Activated CD4-positive, alpha-beta T cell treated with anti-CD3 and anti-CD28 coated beads for 24 hours (primary cell): ENCODE measurements at places on chromosomes 1 and 21.

- no peak for DNase-seq
These were observed 1.2 kb downstream of the WNT4 start for GRCh38 chr1:22141554-22142314.

DNA sequence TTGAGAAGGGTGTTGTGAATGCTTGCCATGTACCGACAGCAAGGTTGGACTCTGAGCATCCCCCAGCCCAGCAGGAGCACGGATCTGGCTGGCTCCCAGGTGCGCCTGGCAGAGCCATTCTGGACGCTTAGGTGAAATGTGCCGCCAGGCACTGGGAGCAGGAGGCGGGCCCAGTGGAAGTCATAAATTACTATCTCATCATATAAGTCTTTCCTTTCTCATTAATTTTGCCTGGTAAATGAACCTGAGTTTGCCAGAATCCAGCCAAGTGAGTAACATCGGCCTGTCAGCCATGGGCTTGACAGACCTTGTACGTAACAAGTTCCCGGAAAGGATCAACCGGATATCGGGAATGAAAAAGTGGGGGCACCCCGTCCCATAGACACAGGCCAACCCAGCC lies 179.5 kb upstream of the ARHGEF16 start:
- DNase-seq, result no peak

DNA sequence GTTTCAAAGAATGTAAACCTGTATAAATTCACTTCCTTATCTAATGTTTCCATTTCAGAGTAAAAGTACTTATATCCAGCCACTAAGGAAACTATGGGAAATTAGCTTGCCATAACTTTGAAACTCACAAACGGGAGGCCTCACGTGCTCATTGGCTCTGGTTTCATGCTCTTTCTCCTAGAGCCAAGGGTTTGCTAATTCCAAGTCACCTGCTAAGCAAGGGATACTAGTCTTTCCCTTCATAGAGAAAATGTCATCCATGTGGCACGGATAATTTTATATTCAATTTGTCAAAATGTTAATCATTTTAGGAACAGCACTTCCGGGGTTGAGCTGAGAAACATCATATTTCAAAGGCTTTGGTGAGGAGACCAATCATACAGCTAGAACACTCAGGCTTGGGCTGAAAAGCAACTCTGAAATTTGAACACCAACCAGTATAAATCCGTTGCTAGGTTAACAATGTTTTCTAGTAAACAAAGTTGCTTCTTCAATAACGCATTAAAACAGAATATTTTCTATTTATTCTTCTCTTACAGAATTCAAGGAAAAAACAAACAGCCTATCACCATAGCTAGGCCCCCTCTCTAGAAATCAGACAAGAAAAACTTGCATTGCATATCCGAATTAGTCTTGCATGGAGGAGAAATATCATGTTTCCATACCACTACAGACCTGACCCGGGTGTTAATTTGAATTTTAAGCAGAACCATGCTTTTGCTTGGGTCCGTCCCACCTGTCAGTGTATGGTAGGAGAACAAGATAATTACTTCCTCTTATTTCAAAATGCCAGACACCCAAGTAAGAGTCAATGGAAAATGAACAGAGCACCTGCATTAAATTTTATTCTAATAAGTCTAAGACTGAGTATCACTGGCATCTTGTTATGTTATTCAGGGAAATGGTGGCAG lies 196.1 kb upstream of the ESRRG start:
- DNase-seq, result no peak

- DNase-seq, result no peak
These were observed 493.0 kb upstream of the PLXNA2 start for GRCh38 chr1:208737161-208737560.

DNA sequence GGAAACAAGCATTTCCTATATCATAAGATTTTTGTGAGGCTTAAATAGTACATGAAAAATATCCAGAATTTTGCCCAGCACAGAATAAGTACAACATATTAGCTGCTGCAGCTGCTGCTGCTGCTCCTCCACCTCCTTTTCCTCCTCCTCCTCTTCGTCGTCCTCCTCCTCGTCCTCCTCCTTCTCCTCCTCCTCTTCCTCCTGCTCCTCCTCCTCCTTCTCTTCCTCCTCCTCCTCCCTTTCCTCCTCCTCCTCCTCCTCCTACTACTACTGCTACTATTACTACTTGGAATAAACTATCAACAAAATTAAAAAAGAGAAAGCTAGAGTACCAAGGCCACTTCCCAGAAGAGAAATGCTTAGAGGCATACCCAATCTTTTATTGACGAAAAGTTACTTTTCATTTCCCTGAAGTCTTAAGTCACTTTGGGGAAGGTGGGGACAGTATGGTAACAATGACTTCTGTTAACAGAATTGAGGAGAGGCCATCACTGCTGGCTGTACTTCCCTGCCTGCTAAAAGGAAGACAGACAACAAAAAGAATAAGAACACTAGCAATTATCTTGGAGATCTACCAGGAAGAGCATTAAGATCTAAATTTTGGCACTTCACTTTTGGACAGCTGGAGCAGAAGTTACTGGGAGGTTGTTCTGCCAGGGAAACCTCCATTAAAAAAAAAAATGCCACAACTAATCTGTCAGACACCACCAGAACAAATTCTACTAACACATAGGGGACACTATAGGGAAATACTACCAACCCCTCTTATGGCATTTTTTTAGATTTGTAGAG lies 7.1 kb downstream of the DENND1B start:
- no peak for DNase-seq

- DNase-seq, result no peak
These were observed 62.1 kb downstream of the MEF2D start for GRCh38 chr1:156438278-156438987.

- no peak for DNase-seq
These were observed 149.9 kb downstream of the ZNF326 start for GRCh38 chr1:90144820-90145219.

DNA sequence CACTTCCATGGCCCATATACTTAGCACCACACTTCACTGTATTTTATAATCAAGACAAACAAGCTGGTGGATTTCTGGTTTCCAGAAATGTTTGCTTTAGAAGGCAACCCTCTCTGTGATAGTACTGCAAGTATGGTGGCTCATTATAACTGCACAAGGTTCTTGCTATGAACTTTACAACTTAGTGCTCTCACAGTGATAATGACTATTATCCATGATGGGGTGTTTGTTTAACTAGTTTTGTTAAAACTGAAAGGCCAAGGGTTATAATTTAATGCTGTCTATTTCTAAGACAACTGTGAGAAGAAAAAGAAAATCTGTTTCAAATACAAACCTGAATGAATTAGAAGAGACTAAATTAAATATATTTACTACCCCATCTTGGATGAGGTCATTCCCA lies 903.2 kb downstream of the ADGRL2 start:
- no peak for DNase-seq

GRCh38 chr1:182309631-182310351 lies 81.8 kb downstream of the GLUL start:
- DNase-seq, result no peak

GRCh38 chr1:167526667-167527383 lies 8.5 kb upstream of the CD247 start:
- no peak for DNase-seq

- DNase-seq, result no peak
These were observed 158.3 kb downstream of the TOMM20 start for GRCh38 chr1:234970401-234970730.

GRCh38 chr1:205488074-205488723 lies 16.3 kb upstream of the CDK18 start:
- peak; percentile 31 for DNase-seq

DNA sequence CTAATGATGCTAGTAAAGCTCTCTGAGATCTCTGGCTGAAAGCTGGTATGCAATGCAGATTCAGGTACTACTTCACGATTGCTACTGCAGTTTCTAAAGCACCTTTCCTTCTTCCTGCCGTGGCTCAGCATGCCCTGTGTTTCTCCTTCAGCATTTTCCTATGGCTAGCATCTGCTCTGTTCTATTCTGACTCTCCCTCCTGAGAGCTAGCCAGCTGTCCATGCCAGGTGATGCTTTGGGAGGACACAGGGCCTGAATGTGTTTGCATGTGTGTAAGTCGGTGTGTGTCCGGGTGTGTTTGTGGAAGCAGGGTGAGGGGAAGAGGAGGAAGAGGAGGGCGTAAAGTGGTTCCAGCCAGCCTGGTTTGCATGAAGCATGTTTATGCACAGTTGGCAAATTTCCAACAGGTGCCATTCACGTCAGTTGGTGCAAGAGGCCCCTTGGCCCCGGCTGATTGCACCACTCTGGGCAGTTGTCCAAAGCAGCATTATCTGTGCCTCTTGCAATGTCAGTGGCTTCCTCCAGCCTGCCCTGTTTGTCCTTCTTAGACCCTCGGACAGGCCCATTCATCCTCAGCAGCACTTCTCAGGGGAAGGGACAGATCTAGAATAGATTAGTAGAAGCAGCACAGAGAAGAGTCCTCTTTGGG lies 433.3 kb downstream of the DISC1 start:
- no peak for DNase-seq

- no peak for DNase-seq
These were observed 82.8 kb upstream of the CD34 start for GRCh38 chr1:207993477-207994445.

GRCh38 chr1:216807696-216808095 lies 84.5 kb upstream of the ESRRG start:
- DNase-seq, result no peak

- no peak for DNase-seq
These were observed 201.5 kb upstream of the C1orf174 start for GRCh38 chr1:4101459-4102161.

DNA sequence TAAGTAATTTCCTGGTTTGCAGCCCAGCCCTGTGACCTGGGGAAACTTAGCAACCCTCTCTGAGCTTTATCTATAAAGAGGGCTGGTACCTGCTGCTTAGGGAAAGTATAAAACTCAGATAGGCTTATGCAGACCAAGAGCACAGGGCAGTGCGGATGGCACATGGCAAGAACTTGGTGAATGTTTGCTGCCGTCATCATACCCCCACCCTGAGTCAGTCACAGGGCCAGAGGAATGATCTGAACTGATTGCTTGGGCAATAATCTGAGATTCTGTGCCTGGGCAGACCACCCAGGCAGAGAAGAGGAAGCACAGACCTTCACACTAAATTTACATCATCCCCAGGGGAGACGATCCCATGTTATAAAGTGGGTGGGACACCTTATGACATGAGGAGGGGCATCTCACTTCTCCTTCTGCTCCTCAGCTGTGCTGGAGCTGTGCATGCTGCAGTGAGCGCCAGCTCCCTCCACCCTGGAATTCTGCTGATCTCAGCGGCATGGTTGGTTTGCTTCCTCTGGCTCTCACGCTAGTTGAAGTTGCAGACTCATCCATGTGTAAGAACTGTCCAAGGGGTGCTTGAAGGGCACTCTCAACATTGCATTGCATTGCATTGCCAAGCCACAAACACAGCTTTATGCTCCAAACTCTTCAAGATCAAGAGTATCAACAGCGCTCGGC lies 197.1 kb downstream of the AJAP1 start:
- DNase-seq, result no peak

- no peak for DNase-seq
These were observed 25.4 kb downstream of the DMAP1 start for GRCh38 chr1:44238660-44239059.

GRCh38 chr1:221886743-221887414 lies 145.0 kb upstream of the DUSP10 start:
- DNase-seq, result no peak

DNA sequence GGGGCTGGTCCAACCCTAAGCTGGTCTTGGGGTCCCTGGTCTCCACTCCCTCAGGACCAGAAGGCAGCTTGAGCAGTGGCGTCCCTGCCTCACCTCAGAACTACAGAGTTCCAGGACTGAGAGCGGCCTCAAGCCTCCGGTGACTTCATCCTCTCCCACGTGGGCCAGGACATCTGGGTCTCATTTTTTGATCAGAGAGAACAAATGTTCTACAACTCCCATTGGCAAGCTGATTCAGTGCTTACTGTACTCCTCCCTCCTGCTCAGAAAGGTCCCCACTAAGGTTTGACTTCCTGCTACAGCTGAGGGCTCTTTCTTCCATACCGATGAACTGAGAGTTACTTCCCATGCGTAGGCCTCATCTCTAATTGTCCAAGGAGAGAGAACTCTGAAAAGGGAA lies 78.5 kb downstream of the PLXNA2 start:
- DNase-seq, result no peak

DNA sequence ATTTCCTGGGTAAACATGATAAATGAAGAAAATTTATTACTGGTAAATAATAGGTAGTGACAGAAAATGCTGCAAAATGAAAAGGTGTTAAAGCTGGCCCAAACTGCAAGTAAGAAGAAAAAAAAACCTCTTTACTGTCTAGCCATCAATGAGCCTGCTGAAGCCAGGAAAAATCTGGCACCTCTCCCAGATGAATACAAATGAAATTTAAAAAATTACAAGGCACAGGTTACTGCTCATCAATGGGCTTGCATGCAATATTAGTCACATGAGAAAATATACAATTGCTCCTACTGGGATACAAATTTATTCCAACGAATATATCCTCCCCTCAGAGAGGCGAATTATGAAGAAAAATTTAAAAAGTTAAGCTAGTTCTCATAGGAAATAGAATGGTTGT lies 1422.5 kb downstream of the KCNT2 start:
- no peak for DNase-seq

DNA sequence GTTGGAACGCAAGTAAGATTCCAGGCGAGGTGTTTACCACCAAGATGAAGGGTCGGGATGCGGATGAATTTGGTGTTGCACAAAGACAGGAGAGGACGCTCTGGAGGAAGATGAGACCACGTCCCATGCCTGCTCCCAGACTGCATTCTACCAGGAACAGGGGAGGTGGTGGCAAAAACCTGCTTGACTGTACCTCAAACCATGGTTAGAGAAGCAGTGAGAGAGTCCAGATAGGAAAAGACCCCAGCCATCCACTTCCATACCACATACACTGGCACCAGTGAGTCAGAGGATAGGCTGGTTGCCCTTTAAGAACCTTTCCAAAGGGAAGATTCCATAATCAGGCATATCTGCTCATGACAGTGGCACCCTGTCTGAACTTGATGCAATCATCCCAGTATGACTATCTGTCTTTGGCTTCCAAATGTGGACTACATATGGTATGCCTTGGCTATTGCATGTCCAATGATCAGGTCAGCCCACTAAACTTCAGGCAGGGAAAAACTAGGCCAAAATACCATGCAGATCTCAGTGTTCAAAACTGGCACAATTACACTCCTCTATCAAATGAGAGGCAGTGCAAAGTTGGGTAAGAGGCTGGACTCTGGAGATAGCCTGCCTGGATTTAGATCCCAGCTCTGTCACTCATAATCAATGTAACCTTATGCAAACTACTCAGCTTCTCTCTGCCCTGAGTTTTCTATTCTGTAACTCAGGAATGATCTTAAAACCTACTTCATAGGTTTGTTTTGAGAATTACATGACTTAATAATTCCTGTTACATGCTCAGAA lies 20.6 kb downstream of the NPR1 start:
- no peak for DNase-seq

GRCh38 chr21:44766818-44767354 lies 34.7 kb downstream of the UBE2G2 start:
- no peak for DNase-seq

GRCh38 chr1:117652421-117652820 lies 46.6 kb downstream of the TENT5C start:
- no peak for DNase-seq

GRCh38 chr1:81230983-81231728 lies 569.6 kb upstream of the ADGRL2 start:
- no peak for DNase-seq

- DNase-seq, result no peak
These were observed 82.6 kb downstream of the MAB21L3 start for GRCh38 chr1:116193768-116194167.
